ENCODE measurements at places on chromosomes 13 and 19.

GRCh38 chr13:25237083-25237482 is 50.2 kb downstream of the MTMR6 start:
- DNase-seq: no peak
- H3K27ac ChIP-seq: no peak overlapping the region
- H3K4me3 ChIP-seq: no peak overlapping the region
- H3K27me3 ChIP-seq: no peaks in the 10 kb centered on the region
- H3K4me1 ChIP-seq: no peaks in the 10 kb centered on the region

- H3K27ac ChIP-seq: no peak overlapping the region
- H3K4me1 ChIP-seq: no peaks in the 10 kb centered on the region
- H3K4me3 ChIP-seq: no peak overlapping the region
- no peaks in the 10 kb centered on the region for H3K27me3 ChIP-seq
- H3K36me3 ChIP-seq: no peaks in the 10 kb centered on the region
Observed at GRCh38 chr13:108595436-108596274, 33.8 kb upstream of the MYO16 start.

DNA sequence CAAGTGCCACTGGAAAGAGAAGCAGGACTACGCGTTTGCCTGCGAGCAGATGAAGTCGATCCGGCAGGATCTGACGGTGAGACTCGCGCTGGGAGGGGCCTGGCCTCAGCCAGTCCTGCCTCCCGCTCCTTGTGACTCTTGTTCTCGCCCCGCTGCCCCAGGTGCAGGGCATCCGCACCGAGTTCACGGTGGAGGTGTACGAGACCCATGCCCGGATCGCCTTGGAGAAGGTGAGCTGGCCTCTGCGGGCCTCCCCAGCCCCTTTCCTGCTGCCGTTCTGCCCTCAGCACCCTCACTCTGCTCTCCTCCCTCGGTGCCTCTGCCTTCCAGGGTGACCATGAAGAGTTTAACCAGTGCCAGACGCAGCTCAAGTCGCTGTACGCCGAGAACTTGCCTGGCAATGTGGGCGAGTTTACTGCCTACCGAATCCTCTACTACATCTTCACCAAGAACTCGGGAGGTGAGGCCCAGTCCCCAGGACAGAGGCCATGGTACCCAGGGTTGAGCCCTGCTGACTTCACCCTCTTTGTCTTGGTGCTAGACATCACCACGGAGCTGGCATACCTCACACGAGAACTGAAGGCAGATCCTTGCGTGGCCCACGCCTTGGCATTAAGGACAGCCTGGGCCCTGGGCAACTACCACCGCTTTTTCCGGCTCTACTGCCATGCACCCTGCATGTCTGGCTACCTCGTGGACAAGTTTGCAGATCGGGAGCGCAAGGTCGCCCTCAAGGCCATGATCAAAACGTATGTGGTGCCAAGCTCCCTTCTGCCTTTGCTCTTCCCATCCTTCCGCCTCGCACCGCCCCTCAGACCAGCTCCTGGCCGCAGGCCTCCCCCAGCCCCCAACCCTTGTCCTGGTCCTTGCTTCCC is 5.6 kb downstream of the LENG9 start:
- H3K4me3 ChIP-seq: no peak overlapping the region
- peaks cover 37% of the 10 kb centered on the region for H3K4me1 ChIP-seq
- H3K27me3 ChIP-seq: no peaks in the 10 kb centered on the region
- no peak overlapping the region for H3K27ac ChIP-seq

- H3K4me1 ChIP-seq: no peaks in the 10 kb centered on the region
- no peak overlapping the region for H3K4me3 ChIP-seq
Observed at GRCh38 chr13:111312944-111313590, 7.4 kb upstream of the TEX29 start.

GRCh38 chr13:65656740-65657329 is 1573.3 kb downstream of the PCDH9 start:
- no peak for DNase-seq
- H3K27ac ChIP-seq: no peak overlapping the region
- H3K27me3 ChIP-seq: no peaks in the 10 kb centered on the region
- H3K4me3 ChIP-seq: no peak overlapping the region

GRCh38 chr13:45143346-45143751 is 23.0 kb downstream of the GTF2F2 start:
- no peaks in the 10 kb centered on the region for H3K4me1 ChIP-seq
- DNase-seq: no peak
- no peak overlapping the region for H3K27ac ChIP-seq
- no peaks in the 10 kb centered on the region for H3K27me3 ChIP-seq

DNA sequence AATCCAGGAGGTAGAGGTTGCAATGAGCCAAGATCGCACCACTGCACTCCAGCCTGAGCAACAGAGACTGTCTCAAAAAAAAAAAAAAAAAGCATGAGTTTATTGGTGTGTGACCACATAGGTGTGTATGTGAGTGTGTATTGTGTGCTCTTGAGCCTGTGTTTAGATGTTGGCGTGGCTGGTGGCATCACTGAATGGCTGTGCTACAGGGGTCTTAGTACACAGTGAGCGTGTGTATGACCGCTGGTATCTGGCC is 2.5 kb downstream of the SLC1A5 start:
- peaks cover 35% of the 10 kb centered on the region for H3K4me1 ChIP-seq
- H3K27me3 ChIP-seq: no peaks in the 10 kb centered on the region
- peak overlapping the region; percentile 73 for H3K4me3 ChIP-seq
- peak overlapping the region; percentile 91 for H3K27ac ChIP-seq

- H3K27ac ChIP-seq: no peak overlapping the region
- peaks cover 6% of the 10 kb centered on the region for H3K36me3 ChIP-seq
- DNase-seq: no peak
Observed at GRCh38 chr13:51370116-51370515, 30.6 kb downstream of the SERPINE3 start.

GRCh38 chr19:15294561-15294990 is 37.8 kb downstream of the BRD4 start:
- peaks cover 94% of the 10 kb centered on the region for H3K4me1 ChIP-seq
- H3K27ac ChIP-seq: peak overlapping the region; percentile 75
- H3K36me3 ChIP-seq: peaks cover 4% of the 10 kb centered on the region
- no peak overlapping the region for H3K4me3 ChIP-seq

DNA sequence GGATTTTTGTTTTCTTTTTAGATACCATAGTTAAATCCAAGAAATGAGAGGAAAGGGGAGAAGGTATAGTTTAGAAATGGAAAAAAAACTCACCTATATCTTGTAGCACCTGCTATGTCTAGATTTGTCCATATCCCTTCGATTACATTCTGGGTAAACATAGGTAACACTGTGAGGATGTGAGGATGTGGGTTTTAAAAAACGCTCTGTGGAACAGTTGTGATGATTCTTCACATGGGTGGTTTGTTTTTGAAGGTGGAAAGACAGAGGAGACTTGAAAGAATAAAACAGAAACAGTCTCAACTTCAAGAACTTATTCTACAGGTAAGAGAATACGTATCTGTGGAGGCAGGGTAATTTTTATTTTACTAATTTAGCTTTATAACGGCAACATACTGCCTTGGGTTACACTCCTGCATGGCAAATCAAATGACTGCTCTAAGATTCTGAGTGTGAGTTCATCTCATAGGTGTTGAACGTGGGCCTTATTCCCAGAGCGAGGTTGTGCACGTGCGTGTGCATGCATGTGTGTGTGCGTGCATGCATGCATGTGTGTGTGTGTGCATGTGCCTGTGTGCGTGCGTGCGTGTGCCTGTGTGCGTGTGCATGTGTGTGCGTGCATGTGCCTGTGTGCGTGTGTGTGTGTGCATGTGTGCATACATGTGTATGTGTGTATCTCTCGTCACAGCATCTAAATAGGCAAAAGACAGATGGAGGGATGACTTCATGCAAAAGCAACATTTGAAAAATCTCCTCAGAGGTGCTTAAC is 23.5 kb downstream of the ATP4B start:
- no peaks in the 10 kb centered on the region for H3K4me1 ChIP-seq
- DNase-seq: no peak
- no peak overlapping the region for H3K27ac ChIP-seq

DNA sequence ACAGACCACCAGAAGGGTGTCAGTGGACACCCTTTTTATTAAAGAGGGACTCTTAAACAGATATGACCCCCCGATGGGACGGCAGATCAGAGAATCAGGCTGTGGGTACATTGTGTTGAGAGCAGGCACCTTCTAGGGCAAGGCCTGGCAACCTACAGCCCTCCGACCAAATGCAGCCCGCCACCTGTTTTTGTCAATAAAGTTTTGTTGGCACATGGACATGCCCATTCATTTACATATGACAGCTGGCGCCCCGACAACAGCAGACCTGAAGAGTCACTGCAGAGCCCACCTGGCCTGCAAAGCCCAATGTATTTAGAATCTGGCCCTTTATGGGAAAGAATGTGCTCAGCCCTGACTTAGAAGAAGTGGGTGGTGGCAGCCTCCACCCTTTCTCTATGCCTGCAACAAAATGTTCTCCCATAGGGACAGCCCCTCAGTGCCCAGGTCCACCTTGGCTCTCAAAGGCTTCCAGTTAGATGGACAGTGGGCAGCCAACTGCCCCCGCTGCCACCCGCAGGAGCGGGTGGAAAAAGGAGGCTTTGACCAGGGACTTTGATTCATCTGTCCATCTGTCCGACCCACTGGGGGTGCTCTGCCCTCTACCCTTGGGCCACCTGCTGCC is 184.9 kb downstream of the PTPRS start:
- H3K36me3 ChIP-seq: peaks cover 18% of the 10 kb centered on the region
- no peak overlapping the region for H3K4me3 ChIP-seq
- no peak overlapping the region for H3K27ac ChIP-seq
- no peak for DNase-seq

All from upper lobe of left lung (tissue), 6 donors.